ENCODE measurements at places on chromosomes 2 and 18. TPM values are rescaled to one million over a fixed set of nuclear protein-coding genes. Genes with fewer than 3 reads are reported as not detected.

GRCh38 chr2:103977668-103978067 lies 876.2 kb upstream of the POU3F3 start:
- DNase-seq: no peak

GRCh38 chr2:237044281-237044680 lies 41.4 kb upstream of the COPS8 start:
- DNase-seq: no peak

The UBR3 gene
- 35.7 TPM for total RNA-seq

- DNase-seq: no peak
Observed at GRCh38 chr18:55229682-55230081, 270.4 kb upstream of the CCDC68 start.

The CNGA3 gene
- not detected for total RNA-seq
